ENCODE measurements at places on chromosomes 1 and 21.
A peak's percentile ranks its signal among the peaks of the same experiment; 100 is the strongest.

- DNase-seq, result no peak
Measured at GRCh38 chr21:24590261-24590660, 1017.0 kb downstream of the MRPL39 start.

GRCh38 chr1:229464672-229465071 is 30.8 kb upstream of the ACTA1 start:
- no peak for DNase-seq

- DNase-seq, result no peak
Measured at GRCh38 chr1:53176452-53177208, 20.0 kb upstream of the CPT2 start.

DNA sequence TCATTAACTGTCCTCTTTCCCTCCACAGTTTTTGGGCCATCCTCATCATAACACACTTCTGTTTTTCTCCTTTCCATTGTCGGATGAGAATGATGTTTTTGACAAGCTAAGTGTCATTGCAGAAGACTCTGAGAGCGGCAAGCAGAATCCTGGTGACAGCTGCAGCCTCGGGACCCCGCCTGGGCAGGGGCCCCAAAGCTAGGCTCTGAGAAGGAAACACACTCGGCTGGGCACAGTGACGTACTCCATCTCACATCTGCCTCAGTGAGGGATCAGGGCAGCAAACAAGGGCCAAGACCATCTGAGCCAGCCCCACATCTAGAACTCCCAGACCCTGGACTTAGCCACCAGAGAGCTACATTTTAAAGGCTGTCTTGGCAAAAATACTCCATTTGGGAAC is 28.6 kb upstream of the IFNAR1 start:
- peak; percentile 46 for DNase-seq

DNA sequence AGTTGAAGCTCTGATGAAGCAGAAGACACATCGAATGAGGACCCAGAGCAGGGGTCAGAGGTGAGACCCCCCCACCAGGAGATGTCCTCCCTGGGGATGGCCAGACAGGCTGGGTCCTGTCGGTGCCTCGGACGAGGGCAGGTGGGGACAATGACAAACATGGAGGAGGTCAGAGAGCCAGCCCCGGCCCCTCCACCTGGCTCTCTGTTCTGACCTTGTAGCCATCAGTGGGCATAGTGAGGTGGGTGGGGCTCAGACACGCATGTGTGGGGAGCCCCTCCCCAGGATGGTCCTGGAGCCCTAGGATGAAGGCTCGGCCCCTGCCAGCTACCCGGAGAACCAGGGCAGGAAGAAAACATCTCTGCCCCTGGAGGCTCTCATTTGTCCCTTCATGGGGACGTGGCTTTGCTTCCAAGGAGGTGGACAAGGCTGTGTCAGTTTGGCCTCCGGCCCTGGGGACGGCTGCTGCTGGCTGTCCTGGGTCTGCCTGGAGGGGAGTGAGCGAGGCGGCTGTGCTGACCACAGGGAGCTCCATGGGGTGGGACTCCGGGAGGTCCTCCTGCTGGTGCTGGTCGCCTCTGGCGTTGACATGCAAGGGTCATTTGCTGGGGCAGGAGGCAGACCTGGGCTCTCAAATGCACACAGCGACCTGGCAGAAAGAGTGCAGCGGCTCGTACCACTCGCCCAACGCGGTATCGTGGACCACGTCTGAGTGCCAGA is 2.6 kb downstream of the KRTAP10-6 start:
- DNase-seq, result no peak

GRCh38 chr1:194067772-194068171 is 881.4 kb upstream of the B3GALT2 start:
- no peak for DNase-seq

DNA sequence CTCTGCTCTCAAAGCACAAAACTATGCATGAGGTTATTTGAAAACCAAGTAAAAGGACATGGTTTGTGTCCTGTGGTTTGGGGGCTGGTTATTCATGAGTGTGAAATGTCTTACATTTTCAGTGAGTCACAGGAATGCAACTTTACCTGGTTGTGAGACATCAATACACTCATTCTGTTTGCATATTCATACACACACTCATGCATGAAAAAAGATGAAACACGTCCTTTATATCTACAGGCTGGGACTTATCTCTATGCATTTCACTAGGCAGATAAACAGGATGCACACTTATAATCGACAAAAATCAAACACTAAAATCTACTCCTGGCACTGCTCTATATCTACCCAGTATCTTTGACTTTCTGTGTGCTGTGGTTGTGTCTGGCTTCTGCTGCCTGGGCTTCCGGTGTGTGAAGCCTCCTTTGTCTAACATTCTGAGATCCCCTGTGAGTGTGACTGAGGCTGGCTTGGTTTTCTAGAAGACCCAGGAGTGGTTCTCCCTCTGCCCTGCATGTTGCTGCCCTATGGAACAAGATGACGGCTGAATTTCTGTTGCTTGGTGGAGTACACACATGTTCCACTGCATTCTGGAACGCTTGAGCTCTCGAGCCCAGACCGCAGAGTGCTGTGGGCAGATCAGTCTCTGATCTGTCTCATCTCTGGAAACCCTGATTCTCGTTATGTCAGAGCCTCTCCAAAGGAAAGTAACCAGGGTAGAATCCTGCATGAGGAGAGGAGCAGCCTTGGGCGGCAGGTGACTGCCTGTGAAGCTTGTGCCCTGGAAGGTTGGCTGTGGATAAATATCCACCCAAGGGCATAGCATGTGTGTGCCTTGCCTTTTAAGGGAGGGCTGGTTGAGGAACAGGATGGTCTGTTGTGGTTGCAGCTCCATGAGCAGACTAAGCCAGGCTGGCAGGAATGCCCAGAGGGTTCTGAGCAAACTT is 19.7 kb upstream of the FASLG start:
- DNase-seq, result no peak

DNA sequence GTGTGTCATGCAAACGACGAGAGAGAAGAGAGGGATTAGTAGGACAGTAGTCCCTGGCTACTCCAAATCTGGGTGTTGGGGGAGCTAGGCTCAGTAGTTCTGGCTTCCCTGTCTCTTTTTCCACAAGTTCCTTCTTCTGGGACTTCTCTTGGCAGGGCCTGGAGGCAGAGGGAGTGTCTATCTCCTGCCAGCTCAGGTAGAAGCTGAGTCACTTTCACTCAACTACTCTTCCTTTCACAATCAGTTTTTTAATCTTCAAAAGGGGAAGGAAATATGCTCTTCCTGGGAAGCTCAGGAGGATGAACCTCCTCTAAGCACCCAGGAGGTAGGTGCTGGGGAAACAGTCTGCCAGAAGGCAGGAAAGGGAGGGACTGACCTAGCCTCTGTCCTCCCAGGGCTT is 35.2 kb upstream of the MAGOH start:
- DNase-seq, result no peak

Data from activated B cell treated with CpG ODN at 0.5 μM for 24 hours (primary cell).